AG04450 (cell line): ENCODE measurements at places on chromosomes 5 and 9.

- DNase-seq: no peak
Observed at GRCh38 chr5:113124914-113125313, 148.3 kb downstream of the DCP2 start.

DNA sequence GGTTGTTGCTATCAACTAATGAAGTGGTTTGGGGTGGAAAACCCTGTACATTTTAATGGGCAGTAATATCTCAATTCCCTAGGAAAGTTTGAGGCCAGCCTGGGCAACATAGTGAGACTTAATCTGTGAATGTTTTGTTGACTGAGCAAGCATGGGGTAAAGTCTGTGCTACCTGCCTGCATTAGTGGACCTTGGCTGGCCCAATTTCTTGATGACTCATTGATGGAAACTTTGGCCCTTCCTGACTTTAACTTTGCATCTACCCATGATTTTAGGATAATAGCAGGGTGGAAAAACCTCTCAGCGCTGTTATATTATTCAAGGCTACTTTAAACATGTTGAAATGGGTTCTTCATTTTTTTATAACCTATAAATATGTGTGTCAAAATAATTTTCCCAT, 389.4 kb upstream of the RORB start:
- DNase-seq: no peak

DNA sequence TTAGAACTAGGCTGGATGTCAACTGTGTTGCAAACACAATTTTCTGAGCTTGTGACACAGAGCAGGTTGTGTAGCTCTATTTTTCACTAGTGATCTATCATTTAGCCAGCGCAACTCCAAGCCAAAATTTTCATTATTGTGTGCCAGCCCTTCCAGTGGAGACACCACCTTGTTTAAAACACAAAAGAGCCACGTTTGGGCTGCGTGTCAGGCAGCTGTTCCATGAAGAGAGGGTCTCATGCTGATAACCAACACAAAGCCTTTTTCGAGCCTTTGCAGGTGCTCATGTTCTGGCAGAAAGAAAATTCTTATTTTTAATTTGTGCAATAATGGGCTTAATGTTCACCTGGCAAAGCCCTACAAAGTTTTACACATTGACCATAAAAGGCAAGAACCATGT, 237.6 kb upstream of the RGMB start:
- no peak for DNase-seq

DNA sequence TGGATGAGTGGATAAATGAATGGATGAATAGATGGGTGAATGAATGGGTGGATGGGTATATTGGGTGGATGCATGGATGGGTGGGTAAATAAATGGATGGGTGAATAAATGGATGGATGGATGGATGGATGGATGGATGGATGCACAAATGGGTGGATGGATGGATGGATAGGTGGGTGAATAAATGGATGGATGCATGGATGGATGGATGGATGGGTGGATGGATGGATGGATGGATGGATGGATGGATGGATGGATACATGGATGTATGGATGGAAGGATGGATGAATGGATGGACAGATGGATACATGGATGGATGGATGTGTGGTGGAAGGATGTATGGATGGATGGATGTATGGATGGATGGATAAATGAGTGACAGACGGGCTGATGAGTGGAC, 113.5 kb upstream of the SARDH start:
- DNase-seq: no peak

DNA sequence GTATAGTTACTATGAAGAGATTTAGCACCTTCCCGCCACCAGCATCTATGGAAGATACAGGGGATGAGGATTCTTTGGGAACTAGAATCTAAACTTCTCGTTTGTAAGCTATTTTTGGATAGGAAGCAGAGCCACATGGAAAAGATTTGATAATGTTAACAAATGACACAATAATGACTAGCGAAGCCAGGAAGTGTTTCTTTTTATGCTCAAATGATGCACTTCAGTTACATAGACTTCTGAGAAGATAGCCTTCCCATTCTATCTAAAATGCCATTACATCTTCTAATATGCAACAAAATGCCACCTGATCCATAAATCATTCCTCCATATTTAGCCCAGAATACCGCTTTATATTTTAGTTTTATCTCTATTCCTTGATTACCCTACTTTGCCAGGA, 17.0 kb upstream of the TNC start:
- DNase-seq: no peak

DNA sequence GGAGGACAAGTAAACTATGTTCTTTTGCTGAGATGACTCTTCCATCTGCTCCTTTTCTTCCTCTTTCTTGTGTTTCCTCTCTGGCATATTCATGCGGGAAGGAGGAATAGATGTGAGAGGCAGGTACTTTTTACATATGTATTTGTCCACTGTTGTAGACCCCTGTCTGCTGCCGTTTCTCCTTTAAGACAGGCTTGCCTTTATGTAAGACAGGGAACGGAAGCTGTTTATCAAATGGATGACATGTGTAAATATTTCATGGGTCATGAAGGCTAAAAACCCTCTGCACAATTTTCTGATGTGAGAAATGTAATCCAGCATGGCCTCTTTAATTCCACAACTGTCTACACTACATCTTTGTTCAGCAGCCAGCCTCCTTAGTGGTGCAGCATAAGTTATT, 1525.5 kb upstream of the NUDT12 start:
- no peak for DNase-seq

GRCh38 chr9:87643778-87644570, 81.9 kb upstream of the CTSL start:
- DNase-seq: no peak

- DNase-seq: no peak
Observed at GRCh38 chr5:175728885-175729828, 71.3 kb downstream of the HRH2 start.

GRCh38 chr9:124784509-124784908, 7.6 kb downstream of the OLFML2A start:
- DNase-seq: no peak

DNA sequence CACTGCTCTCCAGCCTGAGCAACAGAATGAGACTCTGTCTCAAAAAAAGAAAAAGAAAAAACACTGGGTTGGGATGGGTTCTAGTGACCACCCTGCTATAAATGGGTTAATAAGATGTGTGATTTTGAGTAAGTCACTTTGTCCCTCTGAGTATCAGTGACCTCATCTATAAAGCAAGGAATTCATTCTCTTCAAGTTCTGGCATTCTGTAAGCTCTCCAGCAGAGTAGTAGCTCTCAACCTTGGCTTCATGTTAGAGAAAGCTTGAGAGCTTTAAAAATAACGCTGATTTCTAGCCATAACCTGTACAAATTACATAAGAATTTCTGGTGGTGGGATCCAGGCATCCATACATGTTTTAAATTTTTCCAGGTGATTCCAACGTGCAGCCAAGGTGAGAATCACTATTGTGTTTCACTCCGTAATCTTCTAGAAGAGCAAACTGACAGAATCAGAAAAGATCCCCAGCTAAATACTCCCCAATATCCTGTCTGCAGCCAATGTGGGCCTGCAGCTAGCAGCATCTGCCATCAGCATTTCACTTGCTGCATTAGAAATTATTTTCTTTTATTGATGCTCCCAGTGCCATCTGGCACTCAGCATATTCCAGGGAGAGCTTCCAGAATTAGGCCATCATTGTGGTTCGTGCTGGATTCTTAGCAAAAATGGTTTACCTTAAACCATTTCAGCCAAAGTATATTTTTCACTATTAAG, 109.4 kb downstream of the FEM1C start:
- no peak for DNase-seq
